ENCODE measurements at places on chromosomes 6 and 20. TPM values are rescaled to one million over a fixed set of nuclear protein-coding genes. Genes with fewer than 3 reads are reported as not detected.

The TNFRSF21 gene
- total RNA-seq = 2.8 TPM

The FRS3 gene
- total RNA-seq = 4.7 TPM

The RNF39 gene
- not detected for total RNA-seq

The PHACTR3 gene
- not detected for total RNA-seq

The SPATA25 gene
- total RNA-seq = 1.1 TPM

GRCh38 chr6:170130201-170130621 lies 160.7 kb downstream of the DLL1 start:
- DNase-seq = no peak
- H3K4me3 ChIP-seq = no peak overlapping the region
- no peak overlapping the region for H3K27ac ChIP-seq

- peaks cover 37% of the 10 kb centered on the region for H3K4me1 ChIP-seq
- peak overlapping the region; percentile 96 for H3K4me3 ChIP-seq
- H3K36me3 ChIP-seq = peaks cover 66% of the 10 kb centered on the region
- no peaks in the 10 kb centered on the region for H3K27me3 ChIP-seq
- DNase-seq = peak; percentile 47
These were observed 838 bp downstream of the TNFAIP3 start for GRCh38 chr6:137867685-137868509.

DNA sequence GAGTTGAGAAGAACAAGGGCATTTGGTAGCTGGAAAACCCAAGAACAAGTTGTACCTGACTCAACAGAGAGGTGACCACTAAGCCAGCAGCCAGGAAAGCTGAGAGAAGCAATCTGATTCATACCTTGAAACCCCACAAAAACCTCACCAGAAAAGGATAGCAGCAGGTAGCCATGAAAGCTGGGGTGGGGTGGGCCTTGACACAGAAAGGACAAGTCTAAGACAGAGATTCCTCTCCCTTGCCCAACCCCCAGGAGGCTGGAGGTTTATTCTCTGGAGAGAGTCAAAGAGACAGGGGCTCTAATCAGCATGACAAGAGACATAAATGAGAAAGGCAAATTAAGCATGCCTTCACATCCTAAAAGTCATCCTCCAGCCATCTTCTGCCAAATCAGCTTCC lies 151.7 kb upstream of the DST start:
- H3K27me3 ChIP-seq = peaks cover 8% of the 10 kb centered on the region
- H3K4me3 ChIP-seq = no peak overlapping the region
- no peak for DNase-seq
- no peaks in the 10 kb centered on the region for H3K4me1 ChIP-seq
- H3K27ac ChIP-seq = no peak overlapping the region
- H3K36me3 ChIP-seq = no peaks in the 10 kb centered on the region

GRCh38 chr6:45759472-45759810 lies 256.2 kb downstream of the CLIC5 start:
- no peak for DNase-seq
- H3K4me3 ChIP-seq = no peak overlapping the region
- peaks cover 30% of the 10 kb centered on the region for H3K4me1 ChIP-seq
- H3K36me3 ChIP-seq = peaks cover 18% of the 10 kb centered on the region

DNA sequence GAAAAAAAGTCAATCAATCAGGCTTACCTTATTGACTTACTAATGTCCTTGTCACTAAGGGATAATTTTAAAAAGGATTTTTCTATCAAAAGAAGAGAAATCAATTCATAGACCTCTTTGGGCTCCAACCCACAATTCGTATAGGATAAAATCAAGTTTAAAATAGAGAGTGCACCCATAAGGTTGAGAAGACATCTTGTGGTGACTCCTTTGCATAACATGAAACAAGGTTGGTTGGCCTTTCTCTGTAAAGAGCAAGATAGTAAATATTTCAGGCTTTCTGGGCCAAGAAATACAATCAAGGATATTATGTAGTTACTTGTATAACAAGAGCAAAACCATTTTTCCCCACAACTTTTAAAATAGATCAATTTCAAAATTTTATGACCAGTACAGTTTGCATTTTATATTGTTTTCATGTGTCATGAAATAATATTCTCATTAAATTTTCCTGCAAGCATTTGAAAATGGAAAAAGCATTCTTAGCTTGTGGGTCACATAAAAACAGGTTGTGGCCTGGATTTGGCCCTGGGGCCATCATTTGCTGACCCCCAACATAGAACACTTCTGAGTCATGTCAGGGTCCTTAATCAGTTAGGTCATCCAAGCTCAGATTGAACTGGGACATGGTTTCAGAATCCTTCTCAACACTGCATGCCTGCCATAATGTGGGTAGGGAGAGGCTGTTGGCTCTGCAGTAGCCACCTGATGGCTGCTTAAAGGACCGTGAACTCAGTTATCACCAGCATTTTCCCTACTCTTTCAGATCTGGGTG lies 76.7 kb downstream of the MYB start:
- no peak overlapping the region for H3K27ac ChIP-seq
- peaks cover 14% of the 10 kb centered on the region for H3K4me1 ChIP-seq
- no peaks in the 10 kb centered on the region for H3K27me3 ChIP-seq
- DNase-seq = no peak

- peak overlapping the region; percentile 79 for H3K27ac ChIP-seq
- no peaks in the 10 kb centered on the region for H3K36me3 ChIP-seq
- no peak for DNase-seq
These were observed 60.1 kb upstream of the TAGAP start for GRCh38 chr6:159104931-159105330.

GRCh38 chr6:105831311-105832097 lies 254.6 kb upstream of the PRDM1 start:
- peaks cover 17% of the 10 kb centered on the region for H3K4me1 ChIP-seq
- H3K27me3 ChIP-seq = no peaks in the 10 kb centered on the region
- DNase-seq = no peak
- no peak overlapping the region for H3K27ac ChIP-seq
- peaks cover 6% of the 10 kb centered on the region for H3K36me3 ChIP-seq
- H3K4me3 ChIP-seq = no peak overlapping the region

DNA sequence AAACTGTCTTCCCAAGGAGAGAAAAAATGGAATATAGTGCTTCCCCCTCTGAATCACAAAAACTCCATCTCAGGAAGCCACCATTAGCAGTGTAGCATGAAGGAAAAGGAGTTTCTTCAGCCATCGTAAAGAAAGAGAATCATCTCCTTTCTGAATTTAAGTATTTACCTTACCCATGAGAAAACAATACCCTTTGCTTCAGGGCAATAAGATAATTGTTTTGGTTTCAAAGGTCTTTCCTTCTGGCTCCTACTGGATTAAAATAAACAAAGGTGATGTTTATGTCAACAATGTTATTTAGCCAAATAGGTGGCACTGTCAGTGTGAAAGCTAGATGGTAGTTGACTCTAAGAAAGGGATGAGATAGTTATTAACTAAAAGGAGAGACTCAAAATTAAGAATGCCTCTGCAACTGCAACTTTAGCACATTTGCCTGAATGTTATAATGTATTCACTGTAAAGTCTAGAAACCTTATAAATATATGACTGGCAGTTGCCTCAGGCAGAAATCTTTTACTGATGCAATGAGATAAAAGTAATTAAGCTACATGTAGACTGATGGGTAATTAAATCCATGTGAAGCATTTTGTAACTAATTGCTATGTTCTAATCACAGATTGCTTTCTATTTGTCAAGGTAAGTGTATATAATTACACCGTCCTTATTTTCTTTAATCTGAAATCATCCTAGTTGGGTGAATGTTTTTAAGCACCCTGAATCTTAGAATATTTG lies 399.0 kb downstream of the CDKAL1 start:
- no peaks in the 10 kb centered on the region for H3K4me1 ChIP-seq
- H3K4me3 ChIP-seq = no peak overlapping the region
- H3K27ac ChIP-seq = no peak overlapping the region

GRCh38 chr6:17281100-17281496 lies at the start of gene RBM24:
TSS of gene RBM24 (plus strand) at chr6:17281361. CDS start at chr6:17281582, 221 bp downstream.
- H3K27me3 ChIP-seq = peaks cover 63% of the 10 kb centered on the region
- H3K27ac ChIP-seq = no peak within 1 kb of the TSS
- H3K4me1 ChIP-seq = peaks cover 5% of the 10 kb centered on the region
- H3K4me3 ChIP-seq = peak within 1 kb of the TSS; percentile 60
- no peaks in the 10 kb centered on the region for H3K36me3 ChIP-seq

DNA sequence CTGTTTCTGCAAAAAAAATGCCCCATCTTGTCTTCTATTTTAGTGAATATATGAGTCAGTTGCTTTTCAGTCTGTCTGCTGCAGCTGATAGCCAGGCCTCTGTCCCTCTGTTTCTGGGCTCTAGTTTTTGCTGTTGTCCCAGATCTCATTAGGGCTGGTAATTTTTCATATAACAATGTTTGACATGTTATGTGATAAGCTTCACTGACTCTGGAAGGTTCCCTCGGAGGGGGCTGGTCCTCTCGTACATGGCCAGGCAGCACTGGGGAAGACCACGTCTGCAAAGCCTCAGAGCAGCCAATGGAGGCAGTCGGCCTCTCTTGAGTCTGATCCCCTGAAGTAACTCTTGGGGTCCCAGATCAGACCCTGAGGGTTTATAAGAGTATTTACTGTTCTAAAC lies 223.8 kb downstream of the THBS2 start:
- no peaks in the 10 kb centered on the region for H3K27me3 ChIP-seq
- H3K4me3 ChIP-seq = no peak overlapping the region

DNA sequence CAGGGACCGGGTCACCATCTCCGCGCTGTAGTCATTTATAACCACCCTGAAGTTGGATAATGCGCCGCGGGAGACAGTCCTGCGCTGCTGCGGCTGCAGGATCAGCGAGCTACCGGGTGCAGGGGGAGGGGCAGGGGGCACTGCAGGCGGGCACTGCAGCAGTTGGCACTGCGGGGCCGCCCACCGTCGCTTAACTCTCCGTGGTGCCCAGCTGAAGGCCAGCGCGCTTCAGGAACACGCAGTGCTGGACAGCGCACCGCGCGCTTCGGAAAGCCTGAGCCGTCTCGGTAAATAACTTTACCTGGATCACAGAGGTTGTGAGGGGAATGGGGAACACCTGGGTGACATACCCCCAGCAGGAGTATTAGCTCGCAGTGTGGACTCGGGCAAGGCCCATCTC lies 12.4 kb upstream of the LRFN2 start:
- H3K36me3 ChIP-seq = no peaks in the 10 kb centered on the region
- H3K4me1 ChIP-seq = peaks cover 2% of the 10 kb centered on the region
- H3K27me3 ChIP-seq = peaks cover 40% of the 10 kb centered on the region
- H3K4me3 ChIP-seq = no peak overlapping the region
- no peak for DNase-seq
- no peak overlapping the region for H3K27ac ChIP-seq

GRCh38 chr6:112259337-112259675 lies 4.9 kb upstream of the LAMA4 start:
- H3K36me3 ChIP-seq = no peaks in the 10 kb centered on the region
- H3K27ac ChIP-seq = no peak overlapping the region

DNA sequence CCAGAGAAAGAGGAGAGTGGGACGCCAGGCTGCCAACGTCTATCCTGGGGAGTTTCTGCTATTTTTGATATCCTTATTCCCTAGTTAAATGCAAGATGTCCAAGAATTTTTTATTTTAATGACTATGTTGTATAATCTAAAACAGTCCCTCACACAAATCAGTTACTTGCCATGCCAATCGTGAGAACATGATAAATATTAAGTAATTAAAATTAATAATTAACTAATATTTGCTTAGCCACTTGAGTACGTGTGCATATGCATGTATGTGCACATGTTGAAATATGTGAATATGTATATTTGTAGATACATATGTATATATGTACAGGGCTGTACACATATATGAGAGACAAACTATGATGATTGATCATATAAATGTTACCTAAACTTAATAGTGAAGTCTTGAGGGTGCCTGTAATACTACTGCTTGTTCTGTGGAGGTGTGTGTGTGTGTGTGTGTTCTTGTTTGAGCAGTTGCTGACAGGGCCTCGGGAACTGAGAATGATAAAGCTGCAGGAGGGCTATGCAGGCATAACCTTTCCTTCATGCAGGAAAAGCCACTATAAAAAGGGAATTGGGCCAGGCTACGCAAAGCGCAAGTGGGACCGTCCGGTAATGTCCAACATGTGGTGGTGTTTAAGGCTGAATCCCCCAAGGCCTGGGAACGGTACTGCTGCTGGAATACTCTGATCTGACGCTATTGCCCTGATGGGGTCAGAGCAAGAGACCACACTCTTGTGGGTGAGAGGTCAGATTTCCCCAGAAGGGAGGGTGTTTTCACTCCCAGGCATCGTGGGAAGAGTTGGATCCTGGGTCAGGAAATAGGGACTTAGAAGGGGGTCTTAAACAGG lies 148.3 kb upstream of the TBX18 start:
- H3K4me1 ChIP-seq = no peaks in the 10 kb centered on the region
- H3K27me3 ChIP-seq = no peaks in the 10 kb centered on the region
- no peaks in the 10 kb centered on the region for H3K36me3 ChIP-seq
- no peak for DNase-seq
- no peak overlapping the region for H3K27ac ChIP-seq
